ENCODE measurements at places on chromosomes 11 and 22.

- DNase-seq, result no peak
These were observed 37.8 kb upstream of the TH start for GRCh38 chr11:2209370-2209801.

GRCh38 chr11:112852143-112852866 lies 108.9 kb upstream of the NCAM1 start:
- no peak for DNase-seq

DNA sequence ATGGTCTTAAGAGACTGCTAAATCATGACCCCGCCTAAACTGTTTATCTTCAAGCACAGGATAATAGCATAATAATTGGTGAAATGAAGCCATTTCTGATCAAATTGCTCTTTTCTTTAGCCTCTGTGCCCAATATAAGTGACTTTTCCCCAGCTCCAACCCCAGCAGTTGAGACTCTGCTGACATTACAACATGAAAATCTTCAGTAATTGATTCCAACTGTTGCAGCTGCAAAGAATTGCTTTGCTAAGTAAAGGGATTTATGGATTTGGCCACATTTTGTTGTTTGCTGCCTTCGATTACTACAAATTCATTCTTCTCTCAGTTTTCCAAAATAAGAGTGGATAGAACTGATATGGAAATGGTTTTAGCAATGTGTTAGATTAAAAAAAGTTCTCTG lies 576.7 kb upstream of the LRRC4C start:
- no peak for DNase-seq

DNA sequence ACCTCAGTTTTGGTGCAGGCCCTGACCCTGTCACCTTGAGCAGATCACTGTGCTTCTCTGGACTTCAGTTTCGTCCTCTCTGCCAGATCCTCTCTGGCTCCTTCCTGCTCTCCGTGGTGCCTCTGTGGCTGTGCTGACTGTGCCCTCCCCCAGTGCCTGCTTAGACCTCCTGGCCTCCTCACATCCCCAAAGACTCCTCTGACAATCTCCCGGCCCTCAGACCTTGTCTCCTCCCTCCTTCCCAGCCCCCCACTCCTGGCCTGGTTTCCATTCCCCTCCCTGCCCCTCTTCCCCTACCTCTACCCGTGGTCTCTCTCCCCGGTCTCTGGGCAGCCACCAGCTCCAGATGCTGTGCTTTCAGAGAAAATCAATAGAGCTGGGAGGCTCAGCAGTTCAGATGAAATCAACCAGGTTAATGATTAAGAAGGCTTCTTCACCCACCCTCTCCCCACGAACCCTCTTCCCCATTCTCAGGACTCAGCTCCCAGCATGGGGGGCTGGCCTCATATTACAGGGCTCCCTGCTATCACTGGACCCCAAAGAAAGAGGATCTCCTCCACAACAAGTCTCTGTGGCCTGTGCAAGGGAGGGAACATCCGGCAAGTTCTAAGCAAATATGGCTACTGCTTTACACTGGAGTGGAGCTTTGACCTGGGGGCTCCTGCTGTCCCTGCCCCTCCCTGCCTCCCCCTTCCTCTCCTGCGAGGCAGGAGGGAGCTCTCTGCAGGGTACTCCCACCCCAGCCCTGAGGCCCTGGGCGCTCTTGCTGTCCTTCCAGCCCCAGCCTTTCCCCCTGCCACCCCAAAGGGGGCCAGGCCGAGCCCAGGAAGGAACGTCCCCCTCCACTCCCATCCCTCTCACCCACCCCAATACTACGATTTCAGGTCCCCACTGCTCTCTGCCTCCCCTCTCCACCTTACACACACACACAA lies 8.5 kb downstream of the BACE1-AS start:
- no peak for DNase-seq

DNA sequence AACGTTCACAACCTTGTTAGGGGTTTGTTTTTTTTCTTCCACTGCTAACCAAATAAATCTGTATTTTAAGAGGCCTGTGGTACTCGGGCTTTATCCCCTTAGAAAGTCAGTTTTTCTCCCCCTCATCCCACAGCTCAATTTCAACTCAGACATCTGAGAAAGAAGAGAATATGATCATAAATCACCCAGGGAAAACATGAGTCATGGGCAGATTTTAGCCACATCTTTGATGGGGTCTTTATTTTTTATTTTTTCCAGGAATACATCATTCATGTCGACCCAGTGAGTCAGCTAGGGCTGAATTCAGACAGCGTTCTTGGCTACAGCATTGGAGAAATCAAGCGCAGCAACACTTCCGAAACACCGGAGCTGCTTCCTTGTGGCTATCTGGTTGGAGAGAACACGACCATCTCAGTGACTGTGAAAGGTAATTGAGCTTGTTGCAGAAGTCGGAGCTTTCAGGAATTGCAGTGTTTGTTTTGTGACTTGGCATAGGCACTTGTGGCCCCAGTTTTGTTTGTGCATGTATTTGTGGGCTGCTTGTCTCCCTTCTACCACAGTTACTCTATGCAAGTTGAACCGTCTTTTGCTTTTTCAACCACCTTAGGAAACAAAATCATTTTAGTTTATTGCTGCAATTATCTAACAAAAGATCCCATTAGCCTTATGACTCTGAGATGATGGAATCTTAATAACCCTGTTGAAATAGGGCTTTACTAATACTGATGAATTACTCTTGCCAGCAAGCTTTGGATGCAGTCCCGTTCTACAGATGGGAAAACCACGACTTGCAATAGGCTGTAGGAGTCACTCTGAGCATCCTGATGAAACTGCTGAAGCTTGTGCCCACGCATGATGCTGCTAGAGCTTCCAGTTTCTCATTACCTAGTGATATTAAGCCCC lies 62.7 kb downstream of the DBX1 start:
- no peak for DNase-seq

- no peak for DNase-seq
These were observed 16.3 kb upstream of the C11orf87 start for GRCh38 chr11:109405671-109406070.

DNA sequence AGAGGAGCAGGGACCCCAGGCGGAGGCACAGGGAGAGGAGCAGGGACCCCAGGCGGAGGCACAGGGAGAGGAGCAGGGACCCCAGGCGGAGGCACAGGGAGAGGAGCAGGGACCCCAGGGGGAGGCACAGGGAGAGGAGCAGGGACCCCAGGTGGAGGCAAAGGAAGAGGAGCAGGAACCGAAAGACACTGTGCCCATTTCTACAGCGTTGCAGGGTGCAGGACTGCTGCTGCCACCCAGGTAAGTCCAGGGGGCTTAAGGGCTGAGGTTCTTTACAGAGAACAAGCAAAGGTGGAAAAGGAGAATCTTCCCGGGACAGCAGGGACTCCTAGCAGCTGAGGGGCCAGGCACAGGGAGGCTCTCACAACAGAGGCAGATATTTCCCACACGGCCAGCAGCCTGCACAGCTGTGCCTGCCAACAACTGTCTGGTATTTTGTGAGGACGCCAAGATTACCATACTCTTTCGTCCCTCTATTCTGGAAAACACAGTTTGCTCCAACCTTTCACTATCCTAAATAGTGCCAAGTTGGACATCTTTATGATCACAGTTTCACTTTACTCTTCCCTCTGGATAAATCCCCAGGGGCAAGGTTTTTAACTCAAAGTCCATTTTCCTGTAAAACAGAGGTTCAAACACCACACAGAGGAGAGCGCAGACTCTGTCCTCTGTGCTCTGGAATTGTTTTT lies 39.4 kb downstream of the SHANK2 start:
- DNase-seq, result no peak

DNA sequence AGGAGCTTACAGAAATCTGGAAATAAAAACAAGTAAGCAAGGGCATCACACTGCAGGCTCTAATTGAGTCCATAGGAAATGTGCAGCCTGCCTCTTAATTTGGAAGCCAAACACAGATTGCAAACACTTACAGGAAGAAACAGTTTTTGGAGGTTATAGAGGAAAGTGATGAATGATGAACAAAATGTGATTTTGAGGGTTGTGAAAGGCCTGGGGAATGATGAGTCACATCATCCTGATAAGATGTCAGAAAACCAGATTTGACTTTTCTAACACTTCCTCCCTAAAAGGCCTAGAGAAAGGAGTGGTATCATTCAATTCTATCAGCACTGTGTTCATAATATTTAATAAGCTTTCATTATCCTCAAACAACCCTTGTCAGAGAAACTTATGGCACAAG lies 96.6 kb upstream of the POU2AF2 start:
- DNase-seq, result no peak

GRCh38 chr11:127559978-127560377 lies 559.4 kb upstream of the KIRREL3 start:
- no peak for DNase-seq

GRCh38 chr22:24521791-24522245 lies 26.7 kb downstream of the UPB1 start:
- DNase-seq, result peak; percentile 61

- no peak for DNase-seq
These were observed 232.6 kb downstream of the CASP12 start for GRCh38 chr11:104665641-104666040.

DNA sequence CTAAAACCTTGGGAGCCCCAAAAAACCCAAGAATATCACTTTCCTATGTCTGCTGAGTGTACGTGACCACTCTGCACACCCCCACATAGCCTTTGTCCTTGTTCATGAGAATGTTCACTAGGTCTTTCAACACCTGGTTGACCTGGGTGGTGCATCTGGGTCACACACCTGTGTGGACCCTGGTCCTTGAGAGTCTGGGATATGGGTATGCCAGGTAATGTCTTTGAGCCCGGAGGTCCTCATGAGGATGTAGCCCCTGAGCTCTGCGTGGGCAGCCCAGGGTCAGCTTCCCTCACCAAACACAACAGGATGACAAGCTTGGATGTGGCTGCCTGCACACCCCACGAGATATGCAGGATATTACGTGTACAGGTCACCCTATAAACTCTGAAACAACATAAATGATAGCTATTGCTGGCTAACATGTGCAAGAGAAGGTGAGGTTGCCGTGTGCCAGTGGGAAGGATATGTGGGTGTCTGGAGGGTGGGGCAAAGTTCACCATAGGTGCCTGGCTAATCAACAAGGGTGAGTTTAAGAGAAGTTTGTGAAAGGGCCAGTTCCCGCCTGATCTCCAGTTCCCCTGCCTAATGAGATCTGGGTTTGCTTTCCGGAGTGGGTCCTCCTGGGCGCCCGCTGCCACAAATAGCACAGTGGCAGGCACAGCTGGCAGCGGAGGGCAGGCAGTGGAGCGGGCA lies 1.4 kb upstream of the PPARA start:
- no peak for DNase-seq

Measured in NCI-H1436 treated with DMSO at 0.1 percent for 48 hours (cell line).